ENCODE measurements at places on chromosomes 4 and X. TPM values are rescaled to one million over a fixed set of nuclear protein-coding genes. Genes with fewer than 3 reads are reported as not detected.

Gene PABPC4L
- total RNA-seq: 0.74 TPM

Gene VEGFC
- 2.2 TPM for total RNA-seq

Gene LANCL3
- total RNA-seq: 1.5 TPM

Gene AP1S2
- 110 TPM for total RNA-seq

Gene LINC00632
- total RNA-seq: 39.8 TPM

Gene DCAF12L2
- 5.2 TPM for total RNA-seq

Gene CENPE
- 3.4 TPM for total RNA-seq

Gene PAGE2B
- not detected for total RNA-seq

Gene CYSLTR1
- total RNA-seq: 0.74 TPM

Gene IL1RAPL2
- 10.8 TPM for total RNA-seq

Gene PCDH10
- 79.9 TPM for total RNA-seq

Gene UGT2B17
- total RNA-seq: not detected

Gene SAGE1
- not detected for total RNA-seq

Gene AFF1
- 5.7 TPM for total RNA-seq

Gene FOXO4
- 2.2 TPM for total RNA-seq

Gene MND1
- total RNA-seq: 5.7 TPM

Gene GC
- not detected for total RNA-seq

Gene CLCN4
- 66.1 TPM for total RNA-seq

Gene FAM47E
- total RNA-seq: 2.5 TPM

Gene PPARGC1A
- total RNA-seq: 3.9 TPM

Gene NPNT
- 47.9 TPM for total RNA-seq

Gene USP26
- total RNA-seq: not detected
